ENCODE measurements at places on chromosomes 3 and 15. TPM values are rescaled to one million over a fixed set of nuclear protein-coding genes. Genes with fewer than 3 reads are reported as not detected.

FETUB gene
- 0.30 TPM for total RNA-seq

CPNE4 gene
- total RNA-seq, result not detected

DNA sequence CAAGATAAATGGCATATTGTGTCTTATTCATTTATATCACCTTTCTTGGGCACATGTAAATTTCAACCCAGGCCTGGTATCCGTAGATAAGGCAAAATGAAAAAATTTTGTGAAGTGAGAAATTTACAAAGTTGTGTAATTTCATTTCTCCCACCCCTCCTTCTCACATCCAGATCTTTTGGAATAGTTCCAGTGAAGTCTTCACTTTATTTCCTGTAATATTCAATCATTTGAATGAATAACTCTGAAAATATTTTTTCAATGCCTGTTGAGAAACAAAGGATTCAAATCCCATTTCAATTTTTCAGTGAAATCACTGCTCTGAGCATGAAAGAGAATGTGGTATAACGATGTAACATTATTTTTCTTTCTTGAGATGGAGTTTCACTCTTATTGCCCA is 53.4 kb downstream of the BTLA start:
- DNase-seq, result no peak

- peak; percentile 55 for DNase-seq
Measured at GRCh38 chr3:136586580-136586979, 165.6 kb downstream of the STAG1 start.

DNA sequence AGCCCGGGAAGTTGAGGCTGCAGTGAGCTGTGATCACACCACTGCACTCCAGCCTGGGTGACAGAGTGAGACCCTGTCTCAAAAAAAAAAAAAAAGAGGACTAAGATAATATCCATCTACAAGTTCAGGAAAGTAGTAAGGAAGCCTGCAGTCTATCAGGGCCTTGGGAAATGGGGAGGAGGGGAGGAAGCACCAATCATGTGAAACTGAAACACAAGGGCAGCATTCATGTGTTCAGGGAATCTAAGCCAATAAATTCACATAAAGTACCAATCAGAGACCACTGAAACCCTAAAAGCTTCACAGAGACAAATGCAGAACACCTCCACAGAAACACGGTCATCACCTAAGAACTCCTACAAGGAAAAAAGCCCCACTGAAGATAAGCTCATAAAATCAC is 22.9 kb upstream of the HHATL start:
- DNase-seq, result no peak

DNA sequence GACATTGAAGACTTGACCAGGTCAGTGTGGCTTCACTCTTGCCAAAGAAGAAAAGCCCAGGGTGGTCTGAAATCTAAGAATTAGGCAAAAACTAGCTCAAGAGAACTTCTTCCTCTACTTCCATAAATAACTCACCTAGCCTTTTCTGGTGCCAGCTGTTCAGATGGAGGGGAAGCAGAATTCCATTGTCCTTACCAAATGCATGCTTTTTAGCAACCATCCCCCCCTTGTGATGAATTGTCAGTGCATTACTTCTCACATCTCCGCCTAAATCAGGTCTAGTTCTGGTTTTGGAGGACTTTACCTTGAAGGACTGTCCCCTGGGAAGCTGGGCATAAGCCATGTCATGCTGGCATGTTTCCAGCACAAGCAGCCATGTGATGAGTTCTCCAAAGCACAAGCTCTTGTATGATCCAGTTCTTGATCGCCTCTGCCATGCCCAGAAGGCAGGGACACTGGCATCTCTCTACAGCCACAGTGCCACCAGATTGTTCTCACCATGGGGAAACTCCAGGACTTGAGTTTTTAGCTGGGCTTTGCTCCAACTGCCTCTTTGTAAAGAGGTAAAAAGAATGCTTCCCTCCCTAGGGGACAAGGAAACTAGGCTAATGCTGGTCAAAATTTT is 96.4 kb upstream of the IL12A start:
- DNase-seq, result no peak

GRCh38 chr3:52705688-52706686 is at the start of the genes GLT8D1 and SPCS1:
Gene GLT8D1 (minus strand): TSS chr3:52705791. CDS start chr3:52700460, 5,331 bp downstream.
Gene SPCS1 (plus strand): TSS chr3:52706106. CDS start chr3:52706247, 141 bp downstream.
- peak; percentile 80 for DNase-seq

DNA sequence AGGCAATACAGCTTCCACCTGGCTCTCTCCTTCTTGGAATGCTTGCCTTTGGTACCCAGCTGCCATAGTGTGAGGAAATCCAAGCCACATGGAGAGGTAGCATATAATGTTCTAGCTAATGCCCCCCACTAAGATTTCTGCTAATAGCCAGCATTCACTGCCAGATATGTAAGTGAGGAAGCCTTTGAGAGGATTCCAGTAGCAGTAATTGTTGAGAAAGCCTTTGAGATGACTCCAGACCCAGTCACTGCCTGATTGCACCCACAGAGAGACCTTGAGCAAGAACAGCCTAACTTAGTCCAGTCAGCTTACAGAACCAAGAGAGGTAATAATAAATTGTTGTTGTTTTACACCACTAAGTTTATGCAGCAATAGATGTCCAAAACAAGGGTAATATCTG is 63.1 kb downstream of the STRIT1 start:
- DNase-seq, result no peak

- DNase-seq, result no peak
Measured at GRCh38 chr3:5023777-5024346, 44.6 kb downstream of the BHLHE40 start.

GRCh38 chr3:19256313-19256712 is 108.0 kb downstream of the KCNH8 start:
- no peak for DNase-seq

DNA sequence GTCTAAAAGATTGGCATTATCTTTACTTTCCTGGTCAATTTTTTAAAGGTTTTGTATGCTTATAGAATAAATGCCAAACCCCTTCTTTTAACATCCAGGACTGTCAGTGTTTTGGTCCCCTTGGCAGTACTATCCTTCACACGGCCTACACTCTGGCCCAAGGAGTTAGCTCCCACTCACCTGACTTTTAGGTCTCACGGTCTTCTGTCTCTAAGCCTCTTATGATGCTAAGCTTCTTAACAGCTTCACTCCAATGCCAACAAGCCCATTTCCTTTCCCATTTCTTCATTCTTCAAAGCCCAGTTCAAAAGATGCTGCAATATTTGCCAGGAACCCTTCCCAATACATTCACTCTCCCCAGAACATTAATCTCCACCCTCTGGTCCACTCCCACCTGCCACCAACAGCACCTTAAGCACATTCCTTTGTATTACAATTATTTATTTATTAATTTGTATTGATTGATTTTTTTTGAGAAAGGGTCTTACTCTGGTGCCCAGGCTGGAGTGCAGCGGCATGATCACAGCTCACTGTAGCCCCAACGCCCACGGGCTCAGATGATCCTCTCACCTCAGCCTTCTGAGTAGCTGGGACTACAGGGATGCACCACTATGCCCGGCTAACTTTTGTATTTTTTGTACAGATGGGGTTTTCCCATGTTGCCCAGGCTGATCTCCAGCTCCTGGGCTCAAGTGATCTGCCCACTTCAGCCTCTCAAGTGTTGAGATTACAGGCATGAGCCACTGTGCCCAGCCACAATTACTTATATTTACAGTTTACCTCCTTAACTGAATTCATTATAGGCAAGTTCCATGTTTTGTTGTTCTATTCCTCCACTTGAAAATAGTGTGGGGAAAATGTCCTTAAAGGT is 27.8 kb downstream of the IFT80 start:
- no peak for DNase-seq

- DNase-seq, result peak; percentile 67
Measured at GRCh38 chr15:79179108-79179561, 88.6 kb upstream of the RASGRF1 start.
